Naive thymus-derived CD8-positive, alpha-beta T cell (primary cell): ENCODE measurements at places on chromosomes 12 and 14. TPM values are rescaled to one million over a fixed set of nuclear protein-coding genes. Genes with fewer than 3 reads are reported as not detected.

The KLHL33 gene
- polyA plus RNA-seq, result 0.43 TPM

The FGF23 gene
- not detected for polyA plus RNA-seq

The RAB2B gene
- 9.9 TPM for polyA plus RNA-seq

The IFNG-AS1 gene
- polyA plus RNA-seq, result 3.0 TPM

The P2RX2 gene
- polyA plus RNA-seq, result not detected

The SERPINA10 gene
- polyA plus RNA-seq, result not detected

The DPY19L2 gene
- polyA plus RNA-seq, result 0.72 TPM

The PIWIL1 gene
- not detected for polyA plus RNA-seq

The LRRIQ1 gene
- not detected for polyA plus RNA-seq

The ANKRD33 gene
- not detected for polyA plus RNA-seq

The HAL gene
- polyA plus RNA-seq, result not detected

The LMO3 gene
- not detected for polyA plus RNA-seq

The L3HYPDH gene
- polyA plus RNA-seq, result 1.8 TPM

The RHOJ gene
- not detected for polyA plus RNA-seq

The CFAP251 gene
- polyA plus RNA-seq, result 0.06 TPM

The MDGA2 gene
- polyA plus RNA-seq, result not detected

The VRK1 gene
- polyA plus RNA-seq, result 39.4 TPM

The ACAD10 gene
- 9.4 TPM for polyA plus RNA-seq

The TMEM132C gene
- polyA plus RNA-seq, result not detected

The ASIC1 gene
- polyA plus RNA-seq, result 1.0 TPM

The TULP3 gene
- 7.6 TPM for polyA plus RNA-seq

The HPD gene
- polyA plus RNA-seq, result not detected

The GPD1 gene
- not detected for polyA plus RNA-seq

The STAC3 gene
- polyA plus RNA-seq, result not detected
